ENCODE measurements at places on chromosomes 3 and 15.

- DNase-seq, result peak; percentile 85
Observed at GRCh38 chr3:60610441-60611112, 640.7 kb downstream of the FHIT start.

DNA sequence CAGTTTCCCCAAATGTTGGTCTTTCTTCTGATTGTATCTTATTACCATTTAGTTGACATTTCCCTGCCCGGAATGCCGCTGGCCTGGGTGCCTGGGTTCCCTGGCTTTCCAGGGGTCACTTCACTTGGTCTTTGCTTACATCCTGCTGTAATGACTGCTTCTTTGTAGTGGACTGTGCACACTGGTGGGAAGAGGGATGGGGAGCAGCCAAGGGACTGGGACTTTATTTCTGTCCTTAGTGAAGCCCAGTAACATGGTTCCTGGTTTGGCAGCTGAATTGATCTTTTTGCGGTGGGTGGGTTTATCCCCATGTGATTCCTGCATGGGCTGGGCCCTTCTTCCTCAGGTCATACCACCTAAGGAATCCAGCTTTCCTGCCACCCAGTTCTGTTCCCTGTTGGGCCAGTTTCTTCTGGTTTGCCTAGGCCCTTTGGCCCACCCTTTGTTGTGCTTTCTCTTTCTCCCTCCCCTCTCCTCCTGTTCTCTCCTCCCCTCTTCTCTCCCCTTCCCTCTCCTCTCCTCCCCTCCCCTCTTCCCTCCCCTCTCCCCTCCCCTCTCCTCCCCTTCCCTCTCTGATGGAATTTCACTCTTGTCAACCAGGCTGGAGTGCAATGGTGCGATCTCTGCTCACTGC is 41.9 kb downstream of the TRIM71 start:
- no peak for DNase-seq

- no peak for DNase-seq
Observed at GRCh38 chr3:190591080-190591479, 77.2 kb downstream of the IL1RAP start.

DNA sequence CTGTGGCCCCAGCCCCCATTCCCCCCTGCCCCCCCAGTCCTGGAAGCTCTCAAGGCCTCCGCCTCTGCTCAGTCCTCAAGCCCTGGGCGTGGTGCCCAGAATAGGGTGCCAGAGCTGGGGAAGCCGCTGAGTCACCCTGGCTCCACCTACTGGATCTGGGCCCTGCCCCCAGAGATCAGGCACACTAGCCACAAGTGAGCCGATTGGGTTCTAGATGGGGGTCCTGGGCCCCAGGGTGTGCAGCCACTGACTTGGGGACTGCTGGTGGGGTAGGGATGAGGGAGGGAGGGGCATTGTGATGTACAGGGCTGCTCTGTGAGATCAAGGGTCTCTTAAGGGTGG is 5.7 kb downstream of the EIF4G1 start:
- peak; percentile 98 for DNase-seq

Data from fibroblast of skin of scalp (primary cell).